ENCODE measurements at places on chromosomes 4 and X. TPM values are rescaled to one million over a fixed set of nuclear protein-coding genes. Genes with fewer than 3 reads are reported as not detected.

The HOPX gene
- total RNA-seq = 12.9 TPM

The BMPR1B gene
- total RNA-seq = 1.6 TPM

The ERAS gene
- not detected for total RNA-seq

The MAMLD1 gene
- 1.3 TPM for total RNA-seq

The TLR10 gene
- 0.15 TPM for total RNA-seq

The USO1 gene
- 124 TPM for total RNA-seq

The MAGEA2 gene
- not detected for total RNA-seq

The TMEM154 gene
- total RNA-seq = 2.8 TPM

The F8A2 gene
- total RNA-seq = 1.7 TPM

The CISD2 gene
- 26.8 TPM for total RNA-seq

The PPARGC1A gene
- 1.5 TPM for total RNA-seq

The SEL1L3 gene
- total RNA-seq = 125 TPM

The SMIM10L2A gene
- 1.2 TPM for total RNA-seq

The SYP gene
- total RNA-seq = 0.87 TPM

The AMOT gene
- 21.0 TPM for total RNA-seq

The PRKX gene
- total RNA-seq = 23.0 TPM

The ALB gene
- not detected for total RNA-seq

The APLN gene
- 0.87 TPM for total RNA-seq
